Fibroblast of skin of right biceps (primary cell): ENCODE measurements at places on chromosomes 1 and 21.

GRCh38 chr1:212484701-212485570 lies 52.2 kb downstream of the NENF start:
- DNase-seq, result peak; percentile 84

GRCh38 chr1:29166291-29166878 lies 15.3 kb downstream of the SRSF4 start:
- no peak for DNase-seq

DNA sequence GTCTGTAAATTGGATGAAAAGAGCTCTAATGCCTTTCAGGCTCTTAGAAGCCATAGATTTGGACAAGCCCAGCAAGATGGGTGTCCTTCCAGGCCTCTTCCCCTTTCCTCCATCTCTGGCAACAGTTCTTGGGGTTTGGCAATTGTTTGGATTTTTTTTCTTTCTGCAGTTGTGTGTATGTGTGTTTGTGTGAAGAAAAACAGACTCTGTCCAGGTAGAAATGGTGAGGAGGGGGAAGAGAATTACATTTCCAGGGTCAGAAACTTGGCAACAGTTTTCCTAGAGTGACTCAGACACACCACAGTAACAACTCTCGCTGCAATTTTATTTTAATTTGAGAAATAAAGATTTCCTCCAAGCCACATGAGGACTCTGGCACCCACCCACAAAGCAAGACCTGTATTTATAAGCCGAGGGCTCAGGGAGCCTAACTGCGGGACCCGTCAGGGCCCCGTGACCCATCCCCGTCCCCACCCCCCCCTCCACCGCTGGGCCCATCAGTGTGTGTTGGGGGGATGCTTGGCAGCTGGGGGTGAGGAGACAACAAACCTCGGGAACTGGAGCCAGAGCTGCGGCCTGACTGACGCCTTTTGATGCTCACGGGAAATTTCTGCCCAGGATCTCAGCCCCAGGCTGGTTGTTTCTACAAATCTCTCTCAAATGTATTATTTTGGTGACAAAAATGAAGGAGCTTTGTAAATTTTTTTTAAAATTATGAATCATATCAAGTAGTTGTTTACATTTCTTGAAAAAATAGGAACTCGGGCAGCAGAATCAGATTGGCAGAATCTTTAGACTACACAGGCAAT lies 4.4 kb downstream of the TMEM200B start:
- peak; percentile 12 for DNase-seq

DNA sequence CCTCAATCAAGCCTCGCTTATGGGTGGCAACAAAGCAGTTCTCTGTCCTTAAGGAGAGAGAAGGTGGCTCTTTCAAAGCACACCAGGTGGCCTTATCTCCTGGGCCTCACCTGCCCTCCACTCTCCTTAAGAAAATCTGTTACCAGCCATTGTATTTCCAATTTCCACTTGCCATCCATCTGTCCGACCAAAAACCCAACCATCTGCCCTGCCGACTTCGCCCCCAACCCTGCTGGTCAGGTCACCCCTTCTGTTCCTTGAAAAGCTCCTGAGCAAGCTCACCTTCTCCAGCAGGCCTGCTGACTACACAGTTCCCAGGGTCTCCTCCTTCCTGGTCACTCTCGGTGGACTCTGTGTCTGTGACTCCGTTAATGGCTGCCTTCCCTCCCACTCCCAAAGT lies 619 bp upstream of the IGFN1 start:
- no peak for DNase-seq

GRCh38 chr1:24315391-24315790 lies 3.8 kb upstream of the GRHL3 start:
- no peak for DNase-seq

DNA sequence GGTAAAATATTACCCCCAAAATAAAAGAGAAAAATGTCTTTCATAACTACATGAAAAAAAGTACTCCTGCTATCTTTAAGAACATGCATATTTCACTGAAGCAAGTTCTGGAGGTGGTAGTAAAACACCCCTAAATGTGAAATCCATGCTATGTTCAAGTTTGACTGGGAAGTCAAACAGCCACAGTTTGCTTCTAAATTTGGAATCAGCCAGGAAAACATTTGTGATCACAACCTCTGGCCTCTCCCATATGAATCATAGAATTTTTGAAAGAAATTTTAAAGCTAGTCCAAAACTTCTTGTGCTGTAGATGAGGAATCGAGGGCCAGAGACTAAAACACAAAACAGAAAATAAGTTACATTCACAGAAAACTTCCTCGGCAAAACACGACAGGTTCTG lies 6.6 kb downstream of the SORT1 start:
- peak; percentile 46 for DNase-seq

GRCh38 chr1:30265127-30266070 lies 458.0 kb downstream of the MATN1 start:
- no peak for DNase-seq

DNA sequence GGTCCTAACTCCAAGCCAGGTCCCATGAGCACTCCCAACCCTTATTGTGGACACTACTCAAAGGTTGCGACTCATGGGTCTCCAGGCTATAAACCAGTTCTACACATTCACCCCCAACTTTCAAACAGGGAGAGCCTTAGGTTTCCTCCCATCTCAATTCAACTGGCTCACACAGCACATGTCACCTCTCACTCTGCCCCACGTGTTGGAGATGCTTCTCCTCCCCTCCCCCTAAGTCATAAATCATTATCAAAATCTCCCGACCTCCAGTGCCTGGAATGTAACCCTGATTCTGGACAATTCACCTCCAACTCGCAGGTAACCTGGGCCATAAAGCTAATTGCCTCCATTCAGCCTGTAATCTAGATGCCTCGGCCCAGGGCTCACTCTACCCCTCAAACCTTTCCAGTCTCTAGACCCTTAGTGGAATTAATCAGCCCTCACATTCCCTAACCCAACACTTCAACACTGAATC lies 595 bp downstream of the AK2 start:
- peak; percentile 11 for DNase-seq

GRCh38 chr21:42143111-42143510 lies 72.0 kb downstream of the UMODL1 start:
- no peak for DNase-seq

DNA sequence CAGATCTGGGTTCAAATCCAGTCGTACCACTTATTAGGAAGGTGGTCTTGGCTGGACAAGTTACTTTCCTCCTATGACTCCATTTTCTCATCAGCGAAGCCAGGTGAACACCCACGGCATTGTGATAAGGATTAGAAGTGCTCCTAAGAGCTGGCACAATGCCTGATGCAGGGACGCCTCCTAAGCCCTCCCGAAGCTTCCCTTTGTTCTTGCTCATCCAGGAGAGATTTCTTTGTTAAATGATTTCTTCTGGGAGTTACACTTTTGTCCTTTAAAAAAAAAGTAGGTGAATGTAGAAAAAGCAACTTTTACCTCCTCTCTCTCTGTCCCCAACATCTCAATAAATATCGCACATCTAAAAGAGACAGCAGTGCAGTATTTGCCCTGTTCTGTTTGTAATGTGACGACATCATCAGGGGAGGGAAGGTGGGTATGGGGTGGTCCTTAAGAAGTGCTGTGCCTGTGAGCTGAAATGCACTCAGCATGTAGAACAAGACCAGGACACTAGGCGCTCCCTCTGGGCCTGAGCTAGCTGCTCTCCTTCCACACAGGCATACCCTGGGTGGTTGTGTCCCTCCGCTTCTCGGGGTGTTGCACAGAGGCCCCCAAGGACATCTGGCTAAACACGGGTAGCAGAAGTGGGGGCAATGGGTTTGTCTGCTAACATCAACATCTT lies 43.9 kb downstream of the SUSD4 start:
- no peak for DNase-seq

GRCh38 chr1:20875198-20875973 lies 88.3 kb upstream of the HP1BP3 start:
- no peak for DNase-seq

DNA sequence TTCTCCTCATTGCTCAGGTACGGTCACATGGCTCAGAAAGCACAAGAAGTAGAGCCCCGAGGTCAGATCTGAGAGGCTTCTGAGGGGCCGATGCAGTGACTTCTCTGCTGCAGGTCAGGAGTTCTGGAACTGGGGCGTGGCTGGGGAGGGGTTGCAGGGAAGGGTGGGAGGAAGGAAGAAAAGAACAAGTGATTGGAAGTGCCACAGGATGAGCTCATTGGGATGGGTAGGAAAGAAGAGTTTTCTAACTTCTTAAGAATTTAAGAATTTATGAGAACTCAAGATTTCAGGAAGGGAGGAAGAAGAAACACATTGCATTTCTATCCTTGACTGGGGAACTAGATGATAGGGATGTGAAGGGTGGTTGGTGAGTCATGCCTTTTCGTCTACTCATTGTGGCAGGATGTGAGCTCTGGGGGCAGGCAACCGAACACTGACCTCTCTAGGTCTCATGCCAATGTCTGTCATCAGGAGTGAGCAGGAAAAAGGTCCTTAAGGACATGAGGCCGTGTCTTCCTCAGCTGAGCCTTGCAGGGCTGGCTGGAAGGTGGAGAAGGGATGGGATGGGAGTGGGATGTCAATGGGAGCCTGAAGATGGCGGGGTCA lies 497 bp downstream of the FCRLB start:
- DNase-seq, result peak; percentile 96

- DNase-seq, result peak; percentile 94
These were observed 169.2 kb upstream of the SGIP1 start for GRCh38 chr1:66364578-66365391.

DNA sequence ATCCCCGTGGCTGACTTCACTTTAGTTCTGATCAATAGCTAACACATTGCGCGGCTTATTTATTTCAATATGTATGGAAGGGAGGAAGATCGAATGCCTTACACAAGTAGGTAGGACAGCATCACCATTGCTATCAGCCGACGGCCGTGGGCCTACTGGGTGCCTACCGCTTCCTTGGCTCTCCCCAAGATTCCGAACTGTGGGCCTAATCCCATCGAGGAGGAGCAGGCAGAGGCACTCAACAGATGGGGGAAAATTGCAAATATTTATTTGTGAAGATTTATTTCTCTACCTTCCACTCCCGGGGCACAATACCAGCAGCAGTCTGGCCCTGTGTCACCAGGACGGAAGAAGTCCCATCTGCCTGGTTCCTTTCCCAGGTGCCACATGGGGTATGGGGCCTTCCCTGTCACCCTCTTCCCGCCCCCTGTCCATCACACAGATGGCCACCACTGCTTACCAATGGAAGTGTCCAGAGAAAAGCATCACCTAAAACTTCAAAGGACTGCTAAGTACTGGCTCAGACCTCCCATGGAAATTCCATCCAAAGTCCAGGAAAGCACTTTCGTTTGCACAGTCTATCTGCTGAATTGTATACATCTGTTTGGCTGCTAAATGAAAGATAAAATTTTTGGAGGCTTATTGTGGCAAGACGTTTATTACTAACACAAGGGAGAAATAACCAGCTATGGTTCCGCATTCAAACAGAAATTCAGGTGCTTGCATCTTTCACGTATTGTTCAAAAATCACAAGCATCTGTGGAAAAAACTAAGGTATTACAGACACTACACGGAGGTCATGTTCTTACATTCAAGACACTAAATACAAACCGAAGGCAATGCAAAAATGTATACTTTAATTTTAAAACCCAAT lies 11.8 kb downstream of the AGT start:
- no peak for DNase-seq

DNA sequence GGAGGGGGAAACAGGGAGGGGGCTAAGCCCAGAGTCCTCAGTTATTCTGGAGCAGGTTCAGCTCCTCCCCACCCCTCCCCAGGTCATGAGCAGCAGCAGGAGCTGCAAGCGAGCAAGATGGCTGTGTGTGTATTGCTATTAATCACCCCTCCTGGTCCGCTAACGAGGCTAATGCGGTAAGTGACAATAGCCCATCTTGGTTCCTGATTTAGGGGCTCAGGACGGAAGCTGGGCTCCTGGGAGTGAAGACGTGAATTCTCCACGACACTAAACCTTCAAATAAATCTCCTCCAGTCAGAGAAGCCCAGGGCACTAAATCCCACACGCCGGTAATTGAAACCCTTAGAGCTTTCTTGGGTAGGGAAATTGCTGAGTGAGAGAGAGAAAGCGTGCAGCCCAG lies 76.1 kb downstream of the TMEM53 start:
- no peak for DNase-seq

DNA sequence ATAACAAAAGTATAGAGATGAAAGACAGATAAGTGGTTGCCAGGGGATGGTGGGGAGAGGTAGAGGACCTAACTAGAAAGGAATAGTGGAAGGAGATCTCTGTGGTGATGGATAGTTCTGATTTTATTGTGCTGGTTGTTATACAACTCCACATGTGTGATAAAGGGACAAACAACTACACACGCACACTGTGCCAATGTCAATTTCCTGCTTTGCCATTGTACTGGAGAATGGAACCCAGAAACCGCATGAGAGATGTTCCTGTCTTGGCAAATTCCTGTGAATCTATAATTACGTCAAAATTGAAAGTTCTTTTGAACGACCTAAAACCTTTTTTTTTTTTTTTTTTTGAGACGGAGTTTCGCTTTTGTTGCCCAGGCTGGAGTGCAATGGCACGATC lies 11.0 kb downstream of the TNFRSF9 start:
- DNase-seq, result no peak

DNA sequence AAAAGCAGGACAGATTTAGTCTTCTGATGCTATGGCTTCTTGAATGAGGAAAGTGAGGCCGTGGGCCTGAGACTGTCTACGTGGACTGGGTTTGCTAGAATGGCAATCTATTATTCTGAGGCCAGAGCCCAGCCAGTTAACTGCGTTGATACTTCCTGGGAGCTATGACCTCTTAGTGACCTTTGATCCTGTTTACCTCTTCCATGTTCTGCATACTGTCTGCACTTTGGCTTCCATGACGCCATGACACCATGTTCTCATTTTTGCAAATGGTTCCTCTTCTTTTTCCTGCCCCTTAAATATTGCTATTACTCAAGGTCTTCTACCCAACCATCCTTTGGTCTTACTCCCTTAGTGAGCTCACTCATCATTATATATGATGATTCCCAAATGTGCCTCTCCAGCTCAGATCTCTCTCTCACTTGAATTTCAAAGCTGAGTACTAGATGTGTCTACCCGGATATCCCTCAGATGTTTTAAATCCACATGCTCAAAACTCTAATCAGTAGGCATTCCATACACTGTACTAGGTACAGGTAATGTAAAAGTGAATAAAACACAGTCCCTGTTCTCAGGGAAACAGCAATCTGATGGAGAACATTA lies 66.1 kb upstream of the ATP1A1 start:
- no peak for DNase-seq

DNA sequence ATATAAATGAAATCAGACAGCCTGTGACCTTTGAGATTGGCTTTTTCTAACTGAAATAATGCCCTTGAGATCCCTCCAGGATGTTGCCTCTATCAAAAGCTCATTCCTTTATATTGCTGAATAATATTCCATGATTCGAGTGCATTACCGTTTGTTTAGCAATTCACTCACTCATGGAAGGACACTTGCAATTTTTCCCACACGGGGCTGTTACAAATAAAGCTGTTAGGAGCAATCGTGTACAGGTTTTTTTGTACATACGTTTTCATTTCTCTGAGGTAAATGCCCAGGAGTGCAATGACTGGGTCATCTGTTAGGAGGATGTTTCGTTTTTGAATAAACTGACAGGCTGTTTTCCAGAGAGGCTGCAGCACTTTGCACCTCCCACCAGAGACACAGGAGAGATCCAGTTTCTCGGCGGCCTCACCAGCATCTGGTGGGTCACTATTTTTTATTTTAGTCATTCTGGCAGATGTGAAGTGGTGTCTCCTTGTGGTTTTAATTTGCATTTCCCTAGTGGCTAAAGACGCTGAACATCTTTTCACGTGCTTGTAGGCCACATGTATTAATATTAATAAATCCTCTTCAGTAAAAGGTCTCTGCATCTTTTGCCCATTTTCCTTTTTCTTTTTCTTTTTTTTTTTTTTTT lies 11.0 kb downstream of the PRDM15 start:
- DNase-seq, result peak; percentile 53

- no peak for DNase-seq
These were observed 103.6 kb downstream of the CNIH3 start for GRCh38 chr1:224719716-224720115.
